ENCODE measurements at places on chromosomes 7 and 10.

DNA sequence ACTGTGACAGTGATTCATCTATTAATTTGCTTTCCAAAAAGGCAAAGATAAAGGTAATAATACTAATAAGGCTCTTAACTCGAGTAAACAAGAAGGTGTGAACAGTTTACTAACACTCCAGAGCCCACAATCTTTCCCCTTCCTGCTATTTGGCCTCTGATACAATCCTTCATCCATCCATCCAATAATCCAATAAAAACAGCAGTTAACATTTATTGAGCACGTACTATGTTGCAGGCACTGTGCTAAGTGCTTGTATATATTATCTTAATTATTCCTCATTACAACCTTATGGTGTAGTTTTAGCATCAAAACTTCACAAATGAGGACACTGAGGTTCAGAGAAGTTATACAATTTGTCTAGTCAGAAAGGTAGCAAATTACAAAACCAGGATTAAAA is 49.5 kb downstream of the EZH2 start:
- no peak for DNase-seq

DNA sequence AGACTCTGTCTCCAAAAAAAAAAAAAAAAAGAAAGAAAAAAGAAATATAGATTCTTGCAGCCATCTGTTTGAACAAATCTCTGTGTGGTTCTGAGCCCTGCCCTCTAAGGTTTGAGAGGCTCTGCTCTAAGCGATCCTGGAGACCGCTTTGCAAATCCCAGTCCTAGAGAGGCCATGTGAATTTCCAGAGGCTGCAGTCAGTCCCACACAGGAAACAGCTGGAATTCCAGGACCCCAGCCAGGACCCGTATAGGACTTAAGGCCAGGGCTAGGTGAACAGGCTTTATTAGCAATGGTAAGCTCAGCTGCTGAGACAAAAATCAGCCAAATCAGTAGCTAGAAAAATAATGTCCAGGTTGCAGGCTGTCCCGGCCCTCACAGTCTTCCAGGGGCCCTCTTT is 154.8 kb downstream of the RPS24 start:
- no peak for DNase-seq

- DNase-seq: no peak
Observed at GRCh38 chr7:2157473-2158279, 75.1 kb downstream of the MAD1L1 start.

DNA sequence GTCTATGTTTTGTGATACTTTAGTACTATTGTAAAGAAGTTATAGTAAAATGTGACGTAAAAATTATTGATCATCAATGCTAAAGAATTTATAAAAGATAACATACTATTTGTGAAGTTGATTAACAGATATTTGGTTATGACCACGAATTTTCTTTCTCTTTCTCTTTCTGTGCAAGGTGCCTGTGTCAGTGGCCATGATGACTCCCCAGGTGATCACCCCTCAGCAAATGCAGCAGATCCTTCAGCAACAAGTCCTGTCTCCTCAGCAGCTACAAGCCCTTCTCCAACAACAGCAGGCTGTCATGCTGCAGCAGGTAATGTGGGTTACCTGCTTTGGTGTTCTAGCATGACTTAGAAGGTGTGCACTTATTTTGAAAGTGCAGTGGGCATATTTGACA is 213.7 kb downstream of the FOXP2 start:
- no peak for DNase-seq

DNA sequence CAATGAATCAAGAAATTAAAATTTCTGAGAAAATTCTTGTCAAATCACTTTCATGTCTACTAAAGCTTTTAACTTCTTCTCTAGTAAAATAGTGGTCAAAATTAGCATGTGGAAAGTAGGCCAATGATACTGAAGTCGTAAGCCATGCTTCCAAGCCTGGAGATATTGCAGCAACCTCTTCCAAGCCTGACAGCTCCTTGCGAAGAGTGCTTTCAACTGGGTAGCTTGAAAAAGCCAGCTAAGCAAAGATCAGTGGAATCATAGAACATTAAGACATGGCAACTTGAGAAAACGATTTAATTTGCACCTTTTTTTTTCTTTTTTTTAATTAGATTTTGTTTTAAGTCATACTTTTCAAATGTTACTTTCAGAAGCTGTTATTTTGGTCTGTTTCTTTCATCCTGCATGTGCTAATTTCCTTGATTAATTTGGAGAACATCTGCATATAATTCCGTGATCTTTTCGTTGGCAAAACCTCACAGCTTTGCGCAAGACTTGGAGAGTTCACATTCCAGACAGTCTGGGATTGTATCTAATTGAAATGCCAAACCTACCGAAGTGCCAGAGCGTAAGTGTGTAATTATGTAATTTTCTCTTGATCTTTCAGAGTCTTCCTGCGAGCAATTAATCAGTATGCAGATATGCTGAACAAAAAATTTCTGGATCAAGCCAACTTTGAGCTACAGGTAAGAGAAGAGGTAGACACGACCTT is 142.2 kb upstream of the INSYN2A start:
- DNase-seq: no peak

DNA sequence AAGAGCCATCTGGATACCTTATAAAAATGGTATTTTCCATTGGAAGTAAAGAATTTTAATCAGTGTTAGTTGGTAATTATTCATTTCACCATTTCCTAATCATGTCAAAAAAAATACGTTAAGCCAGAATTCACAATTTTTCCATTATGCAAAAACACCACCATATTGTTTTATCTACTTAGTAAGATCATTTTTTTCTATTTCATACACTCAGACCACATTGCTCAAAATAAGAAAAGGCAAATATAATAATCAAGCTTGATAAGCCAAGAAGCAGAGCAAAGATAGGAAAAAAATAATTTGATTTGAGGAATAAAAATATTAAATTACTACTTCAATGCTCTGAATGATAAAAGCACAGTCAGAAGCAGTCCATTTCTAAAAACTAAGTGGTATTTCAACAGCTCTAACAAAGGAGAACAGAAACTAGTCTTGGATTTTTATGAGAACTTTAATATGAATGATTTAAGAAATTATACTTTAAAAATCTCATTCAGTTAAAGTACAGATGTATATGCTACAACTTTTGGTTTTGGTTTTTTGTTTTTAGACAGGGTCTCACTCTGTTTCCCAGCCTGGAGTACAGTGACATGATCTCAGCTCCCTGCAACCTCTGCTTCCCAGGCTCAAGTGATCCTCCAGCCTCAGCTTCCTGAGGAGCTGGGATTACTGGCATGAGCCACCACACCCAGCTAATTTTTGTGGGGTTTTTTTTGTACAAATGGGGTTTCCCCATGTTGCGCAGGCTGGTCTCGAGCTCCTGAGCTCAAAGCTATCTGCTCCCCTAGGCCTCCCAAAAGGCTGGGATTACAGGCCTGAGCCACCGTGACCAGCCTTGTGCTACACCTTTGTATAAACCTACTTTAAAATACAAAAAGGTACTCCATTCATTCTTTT is 46.6 kb downstream of the LRRN3 start:
- no peak for DNase-seq

DNA sequence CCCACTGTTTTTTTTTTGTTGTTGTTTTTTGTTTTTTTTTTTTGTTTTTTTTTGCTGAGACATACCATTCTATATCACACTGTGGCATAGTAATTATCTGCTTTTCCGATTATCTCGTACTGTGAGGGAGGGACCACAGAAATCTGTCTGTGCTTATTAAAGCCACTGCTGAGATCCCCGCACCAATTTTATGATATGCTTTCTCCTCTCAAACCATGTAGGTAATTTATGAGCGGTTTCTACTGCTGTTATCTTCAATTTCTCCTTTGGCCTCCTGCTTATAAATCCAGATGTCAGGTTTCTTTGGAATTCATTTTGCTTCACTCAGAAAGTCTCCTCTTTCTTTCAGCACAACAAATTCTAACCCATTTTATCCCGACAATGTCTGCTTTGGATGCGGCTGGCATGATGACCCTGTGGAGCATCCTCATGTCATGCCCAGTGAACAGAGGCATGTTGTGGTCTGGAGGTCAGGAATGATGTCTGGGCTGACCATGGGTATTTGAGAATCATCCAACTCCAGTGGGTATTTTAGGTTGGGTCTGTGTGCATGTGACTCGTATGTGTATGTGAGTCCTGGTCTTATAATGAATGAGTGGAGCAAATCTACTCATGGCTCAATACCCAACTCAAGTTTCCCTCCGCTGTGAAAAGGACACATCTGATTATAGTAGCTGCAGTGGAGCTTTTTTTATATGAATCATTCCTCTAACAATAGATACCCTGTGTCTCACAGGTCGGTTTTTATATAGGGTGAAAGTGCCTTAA is 213.4 kb downstream of the GALNT17 start:
- no peak for DNase-seq

DNA sequence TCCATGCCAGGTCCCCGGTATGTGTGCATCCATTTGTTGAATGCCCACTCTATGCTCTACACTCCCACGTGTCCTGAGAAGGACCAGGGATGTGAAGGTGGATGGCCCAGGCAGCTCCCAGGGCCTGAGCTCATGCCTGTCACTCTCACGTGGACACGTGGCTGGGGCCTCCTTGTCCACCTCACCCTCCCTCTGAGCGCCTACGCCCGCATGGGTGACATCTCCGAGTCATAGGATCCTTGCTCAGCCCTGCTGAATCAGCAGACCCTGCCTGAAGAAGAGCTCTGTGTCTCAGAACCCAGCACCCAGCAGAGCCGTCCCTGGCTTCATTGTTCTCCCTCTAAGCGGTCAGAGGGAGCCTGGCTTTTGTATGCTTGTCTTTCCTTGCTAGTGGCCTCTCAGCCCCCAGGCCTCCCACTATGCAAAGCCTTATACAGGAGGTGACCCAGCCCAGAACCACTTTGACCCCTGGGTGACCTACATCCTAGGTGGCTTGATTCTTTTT is 107.9 kb upstream of the PPIF start:
- DNase-seq: no peak

- DNase-seq: no peak
Observed at GRCh38 chr7:146002431-146003078, 114.0 kb upstream of the CNTNAP2 start.

GRCh38 chr10:130054021-130054420 is 56.6 kb downstream of the C10orf143 start:
- no peak for DNase-seq

- DNase-seq: no peak
Observed at GRCh38 chr10:113045147-113046055, 95.4 kb downstream of the TCF7L2 start.

- DNase-seq: no peak
Observed at GRCh38 chr10:44330431-44330830, 54.5 kb downstream of the CXCL12 start.

- peak; percentile 72 for DNase-seq
Observed at GRCh38 chr10:96321822-96322221, 17.6 kb downstream of the DNTT start.

- DNase-seq: no peak
Observed at GRCh38 chr10:13658264-13658663, 71.5 kb downstream of the PRPF18 start.

DNA sequence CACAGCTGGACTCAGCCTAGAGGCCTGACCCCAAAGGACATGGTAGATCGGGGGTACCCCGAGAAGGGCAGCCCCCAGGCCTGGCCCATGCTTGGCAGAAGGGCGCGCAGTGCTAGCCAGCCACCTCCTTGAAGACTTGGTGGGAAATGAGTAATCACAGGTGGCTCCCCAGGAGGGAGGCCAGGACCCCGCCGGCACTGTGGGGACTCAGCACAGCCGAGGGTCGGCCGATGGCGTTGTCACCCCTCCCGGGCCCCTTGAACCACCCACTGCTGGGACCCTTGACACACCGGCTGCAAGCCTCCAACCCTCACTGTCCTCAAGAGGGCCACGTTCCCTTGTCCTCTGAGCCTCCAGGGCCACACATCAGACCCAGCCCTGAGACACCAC is 27.7 kb downstream of the ADGRA1 start:
- no peak for DNase-seq

DNA sequence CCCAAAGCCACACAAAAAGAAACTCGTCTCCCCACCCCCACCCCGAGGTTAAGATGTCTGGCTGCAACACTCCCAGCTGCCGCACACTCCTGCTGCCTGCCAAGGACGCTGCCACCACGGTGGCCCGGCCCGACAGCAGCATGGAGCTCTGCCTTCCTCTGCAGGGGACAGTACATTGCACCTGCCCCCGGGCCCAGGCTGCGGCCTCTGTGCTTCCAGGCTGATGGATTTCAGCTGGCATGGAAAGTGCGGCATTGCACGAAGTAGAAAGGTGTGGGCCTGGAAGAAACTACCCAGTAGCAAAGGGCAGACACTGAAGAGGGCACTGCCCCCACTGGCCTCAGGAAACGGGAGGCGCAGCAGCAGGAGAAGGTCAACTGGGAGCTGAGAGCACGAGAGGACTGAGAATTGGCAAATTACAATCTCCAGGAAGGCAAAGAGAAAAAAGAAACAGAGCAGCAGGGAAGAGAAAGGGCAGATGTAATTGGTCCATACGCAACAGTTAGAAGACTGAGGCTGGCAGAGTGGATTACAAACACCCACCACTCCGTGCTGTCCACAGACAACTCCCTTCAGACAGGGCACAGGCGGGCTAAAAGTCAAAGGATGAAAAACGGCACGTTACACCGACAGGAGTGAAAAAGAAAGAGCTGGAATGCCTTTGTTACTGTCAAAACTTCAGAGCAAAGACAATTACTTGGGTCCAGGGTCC is 117.1 kb upstream of the DIP2C start:
- no peak for DNase-seq

DNA sequence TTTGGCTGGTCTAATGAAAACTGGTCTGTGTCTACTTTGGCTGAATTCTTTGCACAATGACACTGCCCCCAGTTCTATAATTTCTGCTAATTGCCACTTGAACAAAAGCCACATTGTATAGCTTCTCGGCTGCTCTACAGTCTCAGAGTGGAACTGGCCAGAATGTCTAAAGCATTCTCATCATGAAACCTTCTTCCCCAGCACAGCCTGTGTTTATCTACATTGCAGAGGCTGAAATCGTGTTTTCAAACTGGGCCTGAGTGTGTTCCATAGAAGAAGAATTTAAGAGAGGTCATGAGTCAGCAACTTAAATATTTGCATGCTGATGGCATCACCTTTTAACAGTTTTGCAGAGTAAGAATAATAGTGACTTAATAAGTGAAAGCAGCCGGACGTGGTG is 177.2 kb downstream of the BUB3 start:
- DNase-seq: no peak

DNA sequence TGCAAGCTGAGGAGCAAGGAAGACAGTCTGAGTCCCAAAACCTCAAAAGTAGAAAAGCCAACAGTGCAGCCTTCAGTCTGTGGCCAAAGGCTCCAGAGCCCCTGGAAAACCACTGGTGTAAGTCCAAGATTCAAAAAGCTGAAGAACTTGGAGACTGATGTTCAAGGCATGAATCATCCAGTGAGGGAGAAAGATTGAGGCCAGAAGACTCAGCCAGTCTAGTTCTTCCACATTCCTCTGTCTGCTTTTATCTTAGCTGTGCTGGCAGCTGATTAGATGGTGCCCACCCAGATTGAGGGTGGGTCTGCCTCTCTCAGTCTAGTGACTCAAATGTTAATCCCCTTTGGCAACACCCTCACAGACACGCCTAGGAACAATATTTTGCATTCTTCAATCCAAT is 20.1 kb upstream of the MDFIC start:
- DNase-seq: no peak

GRCh38 chr7:35816514-35816913 is 15.7 kb downstream of the SEPTIN7 start:
- DNase-seq: no peak

All from H1 (cell line).